ENCODE measurements at places on chromosomes 5 and 9.

DNA sequence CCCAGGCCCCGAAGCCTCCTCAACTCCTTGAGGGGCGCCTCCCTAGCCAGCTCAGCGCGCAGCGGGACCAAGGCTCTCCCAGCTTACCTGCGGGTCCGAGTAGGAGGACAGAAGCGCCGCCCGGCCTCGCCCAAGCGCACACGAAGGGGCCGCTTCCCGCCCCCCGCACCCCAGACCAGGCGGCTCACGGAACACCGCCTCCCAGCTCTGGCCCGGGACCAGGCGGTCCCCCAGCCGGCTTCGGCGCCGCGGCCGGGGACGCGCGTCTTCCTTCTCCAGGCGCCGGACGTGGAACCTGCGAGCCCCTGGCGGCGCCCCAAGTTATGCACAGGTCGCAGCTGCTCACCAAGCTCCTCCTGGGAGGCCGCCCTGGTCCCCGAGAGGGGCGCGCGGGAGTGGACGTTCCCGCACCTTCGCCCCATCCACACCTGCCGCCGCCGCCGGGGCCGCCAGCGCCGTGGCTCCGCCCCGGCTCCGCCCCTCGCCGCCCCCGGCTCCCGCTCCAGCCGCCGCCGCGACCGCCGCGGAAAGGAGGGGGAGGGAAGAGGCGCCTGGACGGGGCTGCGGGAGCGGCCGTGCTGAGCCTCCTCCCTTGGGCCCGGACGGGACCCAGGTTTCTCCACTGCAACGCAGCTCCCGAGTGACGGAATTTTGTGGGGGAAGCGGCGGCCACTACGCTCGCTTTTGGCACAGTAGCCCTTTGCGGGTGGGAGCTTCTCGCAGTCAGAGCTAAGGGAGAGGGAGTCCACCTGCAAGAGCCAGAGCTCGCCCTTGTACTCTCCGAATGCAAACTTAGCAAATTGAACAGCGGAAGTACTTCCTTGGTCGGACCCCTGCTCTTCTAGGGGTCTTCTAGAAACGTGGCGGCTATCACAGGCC, 77.5 kb upstream of the IFNE start:
- DNase-seq: peak; percentile 67
- H3K27me3 ChIP-seq: peaks cover 24% of the 10 kb centered on the region
- H3K4me1 ChIP-seq: peaks cover 5% of the 10 kb centered on the region
- H3K36me3 ChIP-seq: no peaks in the 10 kb centered on the region
- H3K27ac ChIP-seq: no peak overlapping the region
- H3K4me3 ChIP-seq: peak overlapping the region; percentile 61

GRCh38 chr5:157997991-157998504, 139.1 kb upstream of the CLINT1 start:
- H3K4me3 ChIP-seq: no peak overlapping the region
- no peaks in the 10 kb centered on the region for H3K4me1 ChIP-seq
- H3K27me3 ChIP-seq: no peaks in the 10 kb centered on the region
- H3K36me3 ChIP-seq: no peaks in the 10 kb centered on the region

DNA sequence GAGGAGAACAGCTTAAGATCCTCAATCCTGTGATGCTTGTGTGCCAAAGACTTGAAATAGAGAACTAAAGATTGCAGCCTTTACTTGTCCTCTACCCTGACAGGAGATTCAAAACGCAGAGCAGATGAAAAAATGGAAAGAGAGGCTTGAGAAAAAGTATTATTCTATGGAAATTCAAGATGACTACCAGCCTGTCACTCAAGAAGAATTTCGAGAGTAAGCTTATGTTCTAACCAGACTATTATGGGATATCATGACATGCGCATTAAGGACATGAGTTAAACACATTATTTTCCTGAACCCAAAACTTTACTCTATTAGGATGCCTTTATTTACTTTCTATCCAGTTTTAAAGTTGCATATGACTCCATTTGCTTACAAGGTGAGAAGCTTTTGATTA, 46.4 kb downstream of the PKD2L2 start:
- no peaks in the 10 kb centered on the region for H3K4me1 ChIP-seq
- H3K4me3 ChIP-seq: no peak overlapping the region
- peaks cover 19% of the 10 kb centered on the region for H3K36me3 ChIP-seq
- no peak overlapping the region for H3K27ac ChIP-seq
- no peaks in the 10 kb centered on the region for H3K27me3 ChIP-seq
- DNase-seq: no peak

DNA sequence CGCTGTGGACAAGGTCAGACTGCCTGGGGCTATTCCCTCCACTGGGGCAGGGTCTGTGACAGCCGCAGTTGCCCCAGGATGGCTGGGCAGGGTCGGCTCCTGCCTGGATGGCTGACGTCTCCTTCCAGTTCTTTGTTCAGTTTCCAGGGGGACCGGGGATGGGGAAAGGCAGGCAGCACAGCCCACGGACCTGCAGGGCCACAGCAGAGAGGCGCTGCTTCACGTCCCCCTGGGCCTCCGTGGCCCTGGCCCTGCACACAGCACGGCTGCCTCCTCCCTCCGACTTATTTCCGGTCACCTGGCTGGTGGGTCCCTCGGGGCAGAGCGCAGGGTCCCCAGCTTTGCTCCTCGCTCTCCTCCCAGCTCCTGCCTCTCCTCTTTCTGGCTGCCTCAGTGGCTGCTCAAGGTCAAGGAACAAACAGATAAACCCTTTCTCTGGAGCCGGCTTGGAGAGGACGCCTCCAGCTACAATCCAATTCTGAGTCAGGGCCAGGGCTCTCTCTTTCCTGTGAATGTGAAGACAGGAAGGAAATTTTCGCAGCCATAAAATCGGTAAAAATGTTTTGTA, 169.7 kb downstream of the C9orf50 start:
- DNase-seq: no peak
- H3K4me1 ChIP-seq: peaks cover 7% of the 10 kb centered on the region
- H3K4me3 ChIP-seq: no peak overlapping the region
- peak overlapping the region; percentile 85 for H3K27ac ChIP-seq

- peak overlapping the region; percentile 83 for H3K4me3 ChIP-seq
- peak overlapping the region; percentile 75 for H3K27ac ChIP-seq
- no peaks in the 10 kb centered on the region for H3K36me3 ChIP-seq
- H3K4me1 ChIP-seq: peaks cover 5% of the 10 kb centered on the region
- DNase-seq: no peak
Observed at GRCh38 chr5:41870627-41871048, 413 bp upstream of the OXCT1 start.

- no peak for DNase-seq
- H3K4me3 ChIP-seq: no peak overlapping the region
- no peak overlapping the region for H3K27ac ChIP-seq
Observed at GRCh38 chr9:114652776-114653555, 4.6 kb downstream of the TEX53 start.

DNA sequence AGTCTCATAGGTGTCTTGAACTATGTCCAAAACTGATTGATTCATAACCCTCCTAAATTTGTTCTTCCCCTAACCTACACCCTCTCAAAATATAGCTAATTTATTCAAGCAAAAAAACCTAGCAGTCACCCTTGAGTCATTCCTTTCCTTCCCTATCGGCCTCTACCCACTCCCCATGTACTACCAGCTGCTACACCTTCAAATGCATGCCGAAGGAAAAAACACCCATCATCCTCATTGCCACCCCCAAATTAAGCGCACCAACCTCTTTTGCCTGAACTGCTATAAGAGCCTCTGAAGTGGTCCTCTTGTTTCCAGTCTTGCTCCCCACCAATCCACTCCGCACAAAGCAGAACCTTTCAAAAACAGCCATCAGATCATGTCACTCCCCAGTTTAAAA, 12.6 kb downstream of the LIFR start:
- no peak overlapping the region for H3K4me3 ChIP-seq
- no peaks in the 10 kb centered on the region for H3K36me3 ChIP-seq
- no peaks in the 10 kb centered on the region for H3K27me3 ChIP-seq
- no peaks in the 10 kb centered on the region for H3K4me1 ChIP-seq
- no peak overlapping the region for H3K27ac ChIP-seq

DNA sequence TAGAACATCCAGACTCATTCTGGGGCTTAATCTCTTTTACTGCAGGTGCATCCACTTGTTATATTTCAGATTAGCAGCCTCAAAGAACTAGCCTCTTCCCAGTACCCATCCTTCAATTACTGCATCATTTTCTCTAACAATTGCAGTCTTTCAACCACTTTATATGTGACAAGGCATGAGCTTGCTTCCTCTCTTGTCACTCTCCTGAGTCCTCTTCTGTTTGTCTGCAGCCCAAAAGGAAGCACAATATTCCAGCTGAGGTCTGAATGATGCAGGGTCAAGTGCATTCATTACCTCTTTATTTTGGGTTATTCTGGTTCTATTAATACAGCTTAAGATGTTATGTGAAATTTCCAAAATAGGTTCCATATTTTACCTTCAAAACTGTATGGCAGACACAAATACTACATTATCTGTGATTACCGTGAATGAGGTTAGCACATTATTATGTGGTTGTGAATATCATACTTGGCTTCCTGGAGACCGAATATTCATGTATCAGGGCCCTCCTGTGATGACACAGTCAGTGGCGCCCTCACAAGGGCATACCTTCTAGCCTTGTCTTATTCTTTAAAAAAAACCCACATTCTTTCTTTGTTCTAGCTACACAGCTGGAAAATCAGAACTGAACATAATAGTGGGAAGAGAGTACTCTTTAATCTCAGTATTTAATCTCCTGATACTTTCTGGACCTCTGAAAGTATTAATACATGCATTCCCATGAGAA, 323.8 kb downstream of the PDE4D start:
- H3K4me1 ChIP-seq: no peaks in the 10 kb centered on the region
- DNase-seq: no peak

DNA sequence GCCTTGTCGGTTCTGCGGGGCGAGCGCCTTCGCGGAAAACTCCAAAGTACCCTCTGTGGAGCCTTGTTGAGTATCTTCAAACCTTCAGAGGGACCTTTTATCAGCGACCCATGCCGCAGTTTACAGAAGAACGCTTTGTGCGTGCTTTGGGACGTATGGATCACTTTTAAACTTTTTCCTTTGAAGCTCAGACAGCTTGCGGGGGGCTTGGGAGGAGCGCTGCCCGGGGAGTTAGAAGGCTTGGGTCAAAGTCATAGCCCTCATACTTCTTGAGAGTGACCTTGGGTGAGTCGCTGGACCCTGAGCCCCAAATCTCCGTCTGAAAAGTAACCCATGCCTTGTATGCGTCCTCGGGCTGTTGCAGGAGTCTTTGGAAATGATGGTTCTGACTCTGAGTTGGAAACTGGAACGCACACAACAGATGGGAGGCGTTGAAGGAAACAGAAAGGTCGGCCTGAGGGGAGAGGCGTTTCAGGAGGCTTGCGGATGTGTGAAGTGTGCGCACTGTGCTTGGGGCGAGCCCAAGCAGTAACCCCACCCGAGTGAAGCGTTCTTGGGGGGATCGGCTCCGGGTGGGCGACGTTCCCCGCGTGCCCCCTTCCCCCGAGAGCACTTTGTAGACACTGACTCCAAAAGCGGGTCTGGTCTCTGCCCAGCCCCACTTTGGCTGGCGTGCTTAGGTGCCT, 661 bp upstream of the SLC25A51 start:
- H3K4me1 ChIP-seq: peaks cover 18% of the 10 kb centered on the region
- peak overlapping the region; percentile 86 for H3K27ac ChIP-seq
- no peaks in the 10 kb centered on the region for H3K27me3 ChIP-seq
- no peaks in the 10 kb centered on the region for H3K36me3 ChIP-seq
- peak; percentile 69 for DNase-seq

GRCh38 chr5:14406554-14406849, 175.1 kb upstream of the OTULINL start:
- H3K27me3 ChIP-seq: no peaks in the 10 kb centered on the region
- DNase-seq: no peak
- no peak overlapping the region for H3K4me3 ChIP-seq
- no peaks in the 10 kb centered on the region for H3K4me1 ChIP-seq
- H3K27ac ChIP-seq: no peak overlapping the region

GRCh38 chr9:136754626-136755301, 3.3 kb downstream of the LCN8 start:
- H3K27ac ChIP-seq: no peak overlapping the region
- H3K27me3 ChIP-seq: no peaks in the 10 kb centered on the region
- H3K36me3 ChIP-seq: no peaks in the 10 kb centered on the region
- H3K4me3 ChIP-seq: no peak overlapping the region
- DNase-seq: no peak

- H3K27ac ChIP-seq: no peak overlapping the region
- H3K4me1 ChIP-seq: no peaks in the 10 kb centered on the region
- peak; percentile 43 for DNase-seq
- no peaks in the 10 kb centered on the region for H3K36me3 ChIP-seq
Observed at GRCh38 chr5:102971676-102972293, 148.2 kb downstream of the GIN1 start.

- peak overlapping the region; percentile 30 for H3K4me3 ChIP-seq
- DNase-seq: no peak
- peak overlapping the region; percentile 86 for H3K27ac ChIP-seq
- H3K27me3 ChIP-seq: no peaks in the 10 kb centered on the region
- H3K4me1 ChIP-seq: peaks cover 41% of the 10 kb centered on the region
Observed at GRCh38 chr9:106921341-106921899, 58.5 kb downstream of the ZNF462 start.

DNA sequence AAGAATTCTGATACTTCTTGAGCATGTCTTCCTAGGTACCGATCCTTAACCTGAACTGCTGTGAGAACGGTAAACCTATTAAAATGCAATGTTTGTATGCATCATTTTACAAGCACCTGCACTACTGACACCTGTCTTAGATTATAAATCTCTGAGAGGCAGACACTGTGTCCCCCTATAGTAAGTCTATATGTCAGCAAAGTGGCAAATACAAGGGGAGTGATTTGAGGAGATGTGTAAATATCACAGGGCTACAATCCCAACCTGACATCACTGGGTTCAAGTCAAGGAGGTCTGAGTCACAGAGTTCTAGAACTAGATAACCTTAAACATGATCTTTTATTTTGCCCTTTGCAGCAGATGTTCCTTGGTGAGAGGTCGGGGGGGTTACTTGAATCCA, 64.1 kb downstream of the ANKH start:
- H3K4me1 ChIP-seq: no peaks in the 10 kb centered on the region
- H3K4me3 ChIP-seq: no peak overlapping the region
- no peak overlapping the region for H3K27ac ChIP-seq
- H3K36me3 ChIP-seq: no peaks in the 10 kb centered on the region
- H3K27me3 ChIP-seq: no peaks in the 10 kb centered on the region
- DNase-seq: no peak

DNA sequence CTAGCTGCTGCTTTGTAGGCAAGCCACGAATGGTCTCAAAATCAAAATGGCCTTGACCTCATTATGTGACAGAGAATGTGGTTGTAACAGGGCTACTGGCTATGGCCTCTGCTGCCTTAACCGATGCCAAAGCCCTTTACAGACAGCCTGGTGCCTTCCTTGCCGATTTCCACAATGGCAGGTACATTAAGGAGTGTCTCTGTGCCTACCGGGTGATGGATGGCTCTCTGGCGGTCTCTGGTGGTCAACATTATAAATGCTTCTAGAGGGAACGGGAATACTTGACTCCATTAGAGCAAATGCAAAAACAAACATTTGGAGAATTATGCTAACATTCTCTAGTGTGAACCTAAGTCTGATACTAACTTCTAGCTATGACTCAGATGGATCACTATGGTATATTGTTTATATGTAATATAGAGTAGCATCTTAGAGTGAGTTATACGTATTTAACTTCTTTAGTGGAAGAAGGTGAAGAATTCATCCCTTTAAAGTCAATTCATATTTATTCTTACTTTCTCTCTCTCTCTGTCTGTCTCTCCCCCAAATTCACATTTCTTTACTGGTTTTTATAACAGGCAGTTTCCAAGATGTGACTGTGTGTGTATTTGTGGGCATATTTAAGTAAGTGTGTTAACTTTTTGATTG, 52.5 kb downstream of the RPS23 start:
- H3K27me3 ChIP-seq: no peaks in the 10 kb centered on the region
- DNase-seq: peak; percentile 72
- no peaks in the 10 kb centered on the region for H3K36me3 ChIP-seq

- no peak overlapping the region for H3K4me3 ChIP-seq
- H3K4me1 ChIP-seq: no peaks in the 10 kb centered on the region
- no peak for DNase-seq
- H3K36me3 ChIP-seq: no peaks in the 10 kb centered on the region
- H3K27me3 ChIP-seq: no peaks in the 10 kb centered on the region
- no peak overlapping the region for H3K27ac ChIP-seq
Observed at GRCh38 chr5:153753645-153754432, 263.4 kb downstream of the GRIA1 start.

All from kidney (tissue), 22 donors.